ENCODE measurements at places on chromosomes 7 and 10. TPM values are rescaled to one million over a fixed set of nuclear protein-coding genes. Genes with fewer than 3 reads are reported as not detected.

Gene BRAT1
- 16.1 TPM for total RNA-seq

Gene CLRN3
- total RNA-seq: not detected

Gene CD36
- total RNA-seq: not detected

Gene AGMO
- total RNA-seq: 0.32 TPM

Gene AGBL3
- total RNA-seq: 1.8 TPM

Gene THNSL1
- total RNA-seq: 4.2 TPM

Gene PRR15
- not detected for total RNA-seq

Gene GRM3
- not detected for total RNA-seq

Gene SPDYE1
- not detected for total RNA-seq

Gene ZNF438
- 6.3 TPM for total RNA-seq

Gene AGR2
- total RNA-seq: 0.86 TPM

Gene ALOX5
- total RNA-seq: not detected

Gene OR2A14
- not detected for total RNA-seq

Gene CHST3
- 36.1 TPM for total RNA-seq

Gene TMEM178B
- 0.11 TPM for total RNA-seq

Gene LDB3
- 0.11 TPM for total RNA-seq

Gene RASA4B
- 2.4 TPM for total RNA-seq

Gene NET1
- total RNA-seq: 51.0 TPM

Gene PLXNA4
- total RNA-seq: 14.5 TPM

Gene PON1
- under 0.01 TPM for total RNA-seq

Gene CPVL
- total RNA-seq: 0.54 TPM

Gene PIK3CG
- 0.11 TPM for total RNA-seq

Gene ZNF33A
- 28.1 TPM for total RNA-seq

Gene BAZ1B
- 83.6 TPM for total RNA-seq

Gene TMEM229A
- not detected for total RNA-seq

Gene EVX1
- total RNA-seq: not detected

Gene CYP3A5
- 5.7 TPM for total RNA-seq
